ENCODE measurements at places on chromosomes 12 and 14.

- DNase-seq = no peak
Observed at GRCh38 chr14:30058401-30058800, 130.8 kb upstream of the PRKD1 start.

DNA sequence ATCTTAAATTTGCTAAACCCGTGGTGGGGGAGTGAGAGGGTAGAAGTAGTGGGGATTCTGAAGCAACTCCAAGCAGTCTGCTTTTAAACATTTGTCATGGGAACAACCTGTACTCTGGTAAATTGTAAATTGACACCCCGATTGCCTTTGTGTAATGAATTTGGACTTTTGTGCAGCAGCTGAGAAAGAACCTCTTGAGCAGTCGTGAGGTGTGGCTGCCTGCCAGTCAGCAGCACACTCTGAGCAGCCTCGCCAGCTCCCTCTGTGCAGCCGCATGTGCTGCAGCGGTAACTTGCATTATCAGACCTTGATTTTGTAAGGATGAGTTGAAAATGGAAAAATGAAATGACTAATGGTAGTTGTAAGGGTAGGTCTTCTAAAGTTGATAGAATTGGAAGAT lies 74.3 kb downstream of the SUSD6 start:
- peak; percentile 56 for DNase-seq

DNA sequence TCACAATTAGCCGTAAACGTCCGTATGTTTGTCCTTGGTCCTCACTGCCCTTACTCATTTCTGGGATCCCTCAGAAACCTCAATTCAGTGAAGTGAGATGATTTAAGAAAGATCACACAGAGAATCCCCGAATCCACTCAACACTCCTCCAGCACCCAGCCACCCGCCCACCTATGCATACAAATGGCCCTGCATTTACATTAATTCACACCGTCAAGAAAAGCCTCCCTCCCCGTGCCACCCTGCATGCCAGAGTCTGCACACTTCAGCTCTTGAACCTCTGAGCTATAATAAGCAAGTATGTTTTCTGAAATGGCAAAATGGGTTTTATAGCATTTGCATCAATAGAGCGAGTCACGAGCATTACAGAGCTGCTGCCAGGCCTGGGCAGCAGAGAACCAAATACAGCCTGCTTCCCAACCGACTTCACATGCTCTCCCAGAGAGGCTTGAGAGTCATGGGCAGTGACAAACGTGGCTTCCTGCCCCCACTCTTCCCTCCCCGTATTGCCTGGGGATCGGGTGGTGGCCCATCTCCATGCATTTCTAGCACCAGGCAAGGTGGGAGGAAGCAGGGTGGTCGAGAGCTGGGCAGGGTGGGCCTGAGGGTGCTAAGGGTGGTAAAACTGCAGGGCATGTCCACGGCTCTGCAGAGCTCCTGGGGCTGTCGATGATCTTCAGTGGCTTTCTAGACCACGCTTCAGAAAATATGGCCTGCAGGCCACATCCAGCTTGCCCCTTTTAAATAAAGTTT lies 177.6 kb downstream of the RIMBP2 start:
- DNase-seq = no peak

DNA sequence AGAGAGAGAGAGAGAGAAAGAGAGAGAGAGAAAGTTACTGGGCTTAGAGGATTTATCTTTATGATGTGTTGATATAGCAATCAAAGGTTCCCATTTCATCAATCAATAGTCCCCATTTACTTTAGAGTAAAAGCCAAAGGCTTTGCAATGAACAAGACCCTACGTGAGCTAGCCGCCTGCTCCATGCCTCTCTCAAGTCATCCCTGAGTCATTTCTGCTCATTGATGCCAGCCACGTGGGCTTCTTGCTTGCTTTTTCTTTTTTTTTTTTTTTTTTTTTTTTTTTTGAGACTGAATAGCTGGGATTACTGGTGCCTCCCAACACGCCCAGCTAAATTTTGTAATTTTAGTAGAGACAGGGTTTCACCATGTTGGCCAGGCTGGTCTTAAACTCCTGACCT lies 70.9 kb downstream of the GPR135 start:
- DNase-seq = no peak

DNA sequence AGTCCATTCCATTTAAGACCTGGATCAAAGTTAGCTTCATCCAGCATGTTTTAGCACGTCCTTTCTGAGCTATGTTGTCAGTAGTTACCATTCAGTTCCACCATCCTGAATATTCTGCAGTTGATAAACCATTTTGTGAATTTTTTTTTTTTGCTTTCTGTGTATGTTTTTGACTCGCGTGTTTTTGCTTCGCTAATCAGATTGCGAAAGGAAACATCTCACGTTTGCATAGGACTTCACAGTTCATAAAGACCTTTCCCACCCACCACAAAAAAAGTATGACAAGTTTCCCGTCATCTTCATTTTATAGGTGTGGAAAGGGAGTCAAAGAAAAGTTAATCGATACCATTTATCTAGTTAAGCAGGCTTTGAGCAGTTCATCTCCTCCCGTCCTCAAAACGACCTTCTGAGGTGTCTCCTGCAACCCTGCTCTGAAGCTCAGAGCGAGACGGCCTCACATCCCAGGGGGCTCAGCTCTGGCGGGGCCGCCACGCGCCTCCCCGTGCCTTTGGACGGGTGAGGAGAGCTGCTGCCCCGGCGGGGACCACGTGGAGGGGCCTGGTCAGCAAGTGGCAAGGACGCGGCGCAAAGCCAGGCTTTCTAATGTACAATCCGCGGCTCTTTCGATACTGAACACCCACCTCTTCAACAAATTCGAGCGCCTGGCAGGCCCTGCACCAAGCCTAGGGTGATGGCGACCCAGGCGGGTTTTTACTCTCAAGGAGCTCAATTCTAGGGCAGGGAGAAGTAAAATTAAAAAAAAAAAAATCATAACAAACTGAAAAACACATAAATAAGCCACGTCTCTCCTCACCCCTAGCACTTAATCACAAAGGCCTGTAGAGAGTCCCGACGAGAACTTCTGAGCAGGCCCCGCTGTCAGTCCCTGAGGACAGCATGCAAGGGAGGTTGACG lies 988 bp upstream of the TMEM263 start:
- DNase-seq = peak; percentile 7

DNA sequence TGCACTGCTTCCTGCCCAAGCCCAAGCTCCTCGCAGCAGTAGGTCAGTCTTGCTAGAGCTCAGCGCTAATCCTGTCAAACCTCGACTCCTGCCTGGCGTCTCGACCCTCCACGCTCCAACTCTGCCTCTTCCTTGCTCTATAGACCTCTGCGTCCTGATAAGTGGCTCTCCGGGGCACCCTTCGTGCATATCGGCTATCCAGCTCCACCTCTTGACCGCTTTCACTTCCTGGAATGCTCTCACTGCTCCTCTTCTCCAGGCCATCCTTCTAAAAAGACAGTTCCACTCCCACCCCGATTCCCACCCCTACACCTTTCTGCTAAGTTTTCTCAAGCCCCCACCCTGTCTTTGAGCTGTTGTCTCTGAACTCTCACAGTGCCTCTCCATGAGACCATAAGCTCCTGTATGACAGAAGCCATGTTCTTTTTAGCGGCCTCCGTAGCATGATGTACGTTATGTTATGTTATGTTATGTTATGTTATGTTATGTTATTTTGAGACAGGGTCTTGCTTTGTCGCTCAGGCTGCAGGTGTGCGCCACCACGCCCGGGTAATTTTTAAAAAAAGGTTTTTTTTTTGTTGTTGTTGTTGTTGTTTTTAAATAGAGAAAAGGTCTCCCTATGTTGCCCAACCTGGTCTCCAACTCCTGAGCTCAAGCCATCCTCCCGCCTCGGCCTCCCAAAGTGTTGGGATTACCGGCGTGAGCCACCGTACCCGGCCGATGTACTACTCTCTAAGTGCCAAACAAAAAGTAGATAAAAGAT lies 601 bp downstream of the COX14 start:
- DNase-seq = no peak
